ENCODE measurements at places on chromosomes 7 and 10.

GRCh38 chr7:5528815-5529442, 105.3 kb upstream of the TNRC18 start:
- DNase-seq, result no peak

DNA sequence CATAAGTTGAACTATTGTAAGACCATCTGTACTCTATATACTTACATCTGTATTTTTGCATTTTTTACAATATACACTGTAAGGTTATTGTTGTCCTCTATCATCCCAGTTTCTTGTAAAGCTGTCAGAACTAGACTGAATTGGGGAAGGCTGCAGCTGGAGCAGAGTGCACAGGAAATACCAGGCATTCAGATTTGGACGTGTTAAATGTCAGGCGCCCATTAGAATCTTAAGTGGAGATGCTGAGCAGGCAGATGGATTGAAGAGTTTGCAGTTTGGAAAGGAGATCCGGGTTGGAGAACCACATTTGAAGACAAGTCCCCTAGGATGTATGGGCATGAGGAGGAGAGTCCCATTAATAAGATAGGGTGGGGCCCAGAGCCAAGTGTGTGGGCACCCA, 40.4 kb downstream of the MTURN start:
- DNase-seq, result no peak

DNA sequence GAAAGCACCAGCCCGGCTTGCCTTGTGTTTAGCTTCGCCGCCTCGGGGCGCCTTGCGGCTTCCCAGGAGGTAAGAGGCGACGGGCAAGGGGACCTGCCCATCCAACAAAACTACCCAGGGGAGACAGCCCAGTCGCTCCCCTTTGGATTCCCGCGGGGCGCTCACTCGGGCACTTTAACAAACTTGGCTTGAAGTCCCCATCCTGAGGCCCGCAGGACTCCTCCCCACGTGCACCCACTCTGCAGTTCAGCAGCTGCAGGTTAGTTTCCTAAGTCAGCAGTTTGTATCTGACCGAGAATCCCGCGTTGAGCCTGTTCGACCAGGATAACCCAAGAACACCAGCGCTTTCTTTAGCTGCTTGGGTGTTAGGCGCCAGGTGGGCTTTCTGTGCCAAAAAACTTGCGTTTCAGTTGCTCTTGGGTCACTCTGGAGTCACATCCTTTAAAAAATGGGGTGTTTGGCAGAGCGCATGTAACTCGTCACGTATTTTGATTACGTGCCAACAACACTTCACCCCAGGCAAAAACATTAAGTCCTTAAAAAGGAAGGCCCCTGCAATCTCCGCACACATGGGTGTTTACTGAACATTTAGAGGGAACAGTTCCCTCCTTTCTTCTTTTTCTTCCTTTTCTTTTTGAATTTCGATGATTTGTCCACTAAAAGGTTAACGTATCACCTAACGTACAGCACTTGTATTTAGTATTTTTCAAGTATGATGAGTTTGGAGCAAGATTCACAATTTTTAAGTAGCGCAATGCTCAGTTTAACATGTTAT, 876 bp downstream of the DNAH11 start:
- DNase-seq, result no peak

GRCh38 chr10:101848408-101848807, 4.8 kb upstream of the KCNIP2 start:
- no peak for DNase-seq

DNA sequence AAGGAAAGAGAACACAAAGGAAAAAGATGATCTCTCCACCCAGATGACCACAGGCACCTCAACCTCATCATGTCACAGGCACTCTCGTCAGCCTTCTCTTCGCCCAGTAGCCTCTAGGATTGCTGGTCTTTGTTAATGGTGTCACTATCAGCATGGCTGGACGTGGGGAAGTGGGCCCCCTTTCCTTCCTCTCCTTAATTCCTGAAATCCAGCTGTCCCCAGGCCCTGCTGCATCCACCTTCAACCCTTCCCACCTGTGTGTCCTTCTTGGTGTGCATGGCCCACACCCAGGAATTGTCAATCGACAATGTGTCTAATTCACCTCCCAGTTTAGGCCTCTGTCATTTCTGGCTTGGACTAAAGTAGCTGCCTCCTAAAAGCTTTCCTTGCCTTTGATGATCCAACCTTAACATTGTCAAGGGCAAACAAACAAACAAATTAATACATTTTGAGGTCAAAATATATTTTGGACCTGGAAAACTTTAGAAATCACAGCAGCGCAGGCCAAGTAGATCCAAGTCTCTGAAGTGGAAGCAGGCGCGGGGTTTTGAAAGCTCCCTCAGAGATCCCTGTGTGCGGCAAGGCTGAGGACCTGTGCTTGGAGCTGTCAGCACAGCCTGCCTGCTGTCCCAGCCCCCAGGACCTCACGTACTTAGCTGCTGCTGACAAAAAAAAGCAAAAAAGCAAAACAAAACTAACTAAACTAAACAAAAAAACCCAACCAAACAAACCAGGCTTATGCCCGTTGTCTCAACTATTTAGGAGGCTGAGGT, 193.3 kb upstream of the LYZL2 start:
- DNase-seq, result no peak

DNA sequence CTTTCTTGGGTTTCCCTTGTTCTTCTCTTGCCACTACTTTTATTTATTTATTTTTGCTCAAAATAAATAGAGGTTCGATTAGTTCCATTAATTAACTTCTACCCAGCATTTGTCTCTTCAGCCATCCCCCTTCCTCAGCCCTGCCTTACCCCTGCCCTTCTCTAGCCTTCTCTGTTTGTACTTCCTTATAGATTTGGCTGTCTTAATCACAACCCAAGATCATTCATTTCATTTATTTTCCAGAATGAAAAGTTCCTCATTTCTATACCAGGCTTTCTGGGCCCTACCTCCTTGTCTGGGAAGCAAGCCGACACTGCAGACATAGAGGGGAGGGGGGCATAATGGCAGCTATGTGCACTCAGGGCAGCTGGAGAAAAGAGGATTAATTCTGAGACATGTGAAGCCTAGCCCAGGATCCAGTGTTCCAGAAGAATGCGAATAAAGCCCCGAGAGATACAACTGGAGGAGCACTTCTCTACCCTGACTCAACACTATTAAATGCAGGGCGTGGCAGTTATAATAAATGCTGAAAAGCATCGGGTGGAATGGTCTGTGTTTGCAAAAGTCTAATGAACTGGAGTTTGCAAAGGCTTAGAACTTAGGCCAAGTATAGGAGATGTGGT, 6.4 kb upstream of the PDCD4 start:
- no peak for DNase-seq

DNA sequence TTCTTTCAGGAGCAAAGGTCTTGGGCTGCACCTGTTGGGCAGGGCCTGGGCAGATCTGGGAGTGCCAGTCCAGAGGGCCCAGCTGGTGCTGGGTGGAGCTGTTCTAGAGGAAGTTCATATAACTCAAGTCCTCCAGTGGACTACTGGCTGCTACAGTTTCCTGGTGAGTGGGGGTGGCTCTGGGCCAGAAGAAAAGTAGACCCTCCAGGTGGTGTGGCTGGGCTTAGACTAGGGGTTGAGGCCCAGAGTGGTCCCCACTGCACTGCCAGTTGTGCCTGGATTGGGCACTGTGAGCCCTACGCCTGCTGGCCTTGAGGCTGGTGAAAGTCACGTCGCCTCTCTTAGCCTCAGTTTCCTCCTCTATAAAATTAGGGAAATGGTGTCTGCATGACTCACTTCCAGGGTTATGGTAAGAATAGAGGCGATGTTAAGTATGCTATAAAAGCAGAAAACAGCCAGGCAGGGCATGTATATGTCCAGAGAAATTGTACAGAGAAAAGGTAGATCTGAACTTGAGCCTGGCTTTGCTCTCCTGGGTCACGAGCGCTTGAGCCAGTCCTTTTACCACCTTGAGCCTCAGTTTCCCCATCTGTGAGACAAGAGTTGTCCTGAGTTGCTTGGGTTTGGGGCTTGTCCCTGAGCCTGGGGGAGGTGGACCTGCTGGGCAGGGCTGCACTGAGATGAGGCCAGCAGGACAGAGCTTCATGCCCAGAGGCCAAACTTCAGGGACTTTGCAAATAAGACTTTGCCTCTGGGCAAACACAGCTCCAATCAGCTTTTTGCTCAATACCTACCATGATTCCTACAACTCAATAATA, 3.8 kb upstream of the CLDN3 start:
- DNase-seq, result no peak

DNA sequence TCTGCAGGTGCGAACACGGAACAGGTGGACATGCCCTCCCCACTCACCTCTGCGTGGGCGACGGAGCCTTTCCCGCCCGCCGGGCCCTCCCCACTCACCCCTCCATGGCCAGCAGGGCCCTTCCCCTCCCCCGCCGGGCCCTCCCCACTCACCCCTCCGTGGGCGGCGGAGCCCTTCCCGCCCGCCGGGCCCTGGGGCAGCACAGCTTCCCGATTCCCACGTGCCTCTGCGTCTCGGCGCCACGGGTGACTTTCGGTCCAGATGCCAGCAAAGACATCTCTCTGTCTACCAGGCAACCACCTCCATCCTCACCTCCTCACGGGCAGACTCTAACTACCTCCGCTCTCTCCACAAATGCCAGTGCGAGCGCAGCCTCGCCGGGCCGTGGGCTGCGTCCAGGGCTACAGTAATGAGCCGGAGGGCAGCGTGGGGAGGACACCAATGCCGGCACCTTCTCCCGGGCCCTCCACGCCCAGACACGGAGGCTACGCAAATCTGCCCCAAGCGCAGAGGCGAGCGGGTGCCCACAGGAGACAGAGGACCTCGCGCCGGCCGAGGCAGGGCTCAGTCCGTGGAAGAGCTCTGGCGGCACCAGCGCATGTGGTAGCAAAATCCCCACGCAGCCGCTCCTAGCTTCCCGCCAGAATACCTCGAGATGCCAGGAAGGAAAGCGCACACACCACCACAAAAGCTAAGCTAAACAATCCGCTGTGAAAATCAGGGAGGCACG, 21.8 kb downstream of the GPER1 start:
- no peak for DNase-seq

DNA sequence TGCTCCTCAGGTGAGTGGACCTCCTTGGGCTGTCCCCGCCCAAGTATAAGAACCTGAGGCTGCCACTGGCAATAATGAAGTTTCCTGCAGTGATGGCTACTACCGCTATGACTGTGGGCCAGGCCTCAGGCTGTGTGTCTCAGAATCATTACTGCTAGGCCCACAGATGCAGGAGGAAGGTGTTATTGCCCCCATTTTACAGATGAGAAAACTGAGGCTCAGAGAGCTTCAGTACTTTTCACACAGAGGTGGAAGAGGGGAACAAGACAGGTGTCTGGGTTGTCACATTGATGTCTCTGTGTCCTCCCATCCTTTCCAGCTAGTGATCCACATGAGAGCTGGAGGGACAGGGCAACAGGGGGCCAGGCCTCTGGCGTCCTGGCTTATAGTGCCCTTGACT, 155.2 kb downstream of the CDH23 start:
- DNase-seq, result no peak

DNA sequence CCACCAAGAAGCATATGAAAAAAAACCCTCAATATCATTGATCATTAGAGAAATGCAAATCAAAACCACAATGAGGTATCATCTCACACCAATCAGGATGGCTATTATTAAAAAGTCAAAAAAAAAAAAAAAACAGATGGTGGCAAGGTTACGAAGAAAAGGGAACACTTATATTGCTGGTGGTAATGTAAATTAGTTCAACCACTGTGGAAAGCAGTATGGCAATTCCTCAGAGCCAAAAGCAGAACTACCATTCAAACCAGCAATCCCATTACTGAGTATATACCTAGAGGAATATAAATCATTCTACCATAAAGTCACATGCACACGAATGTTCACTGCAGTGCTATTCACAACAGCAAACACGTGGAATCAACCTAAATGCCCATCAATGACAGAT, 46.0 kb downstream of the CNOT4 start:
- no peak for DNase-seq

- DNase-seq, result no peak
Measured at GRCh38 chr10:76766682-76767081, 870.9 kb downstream of the KCNMA1 start.

- DNase-seq, result no peak
Measured at GRCh38 chr7:128097211-128097731, 66.0 kb upstream of the LRRC4 start.

GRCh38 chr10:132806110-132806509, 20.2 kb upstream of the NKX6-2 start:
- DNase-seq, result no peak

GRCh38 chr10:22605168-22605567, 109.2 kb downstream of the PIP4K2A start:
- no peak for DNase-seq

DNA sequence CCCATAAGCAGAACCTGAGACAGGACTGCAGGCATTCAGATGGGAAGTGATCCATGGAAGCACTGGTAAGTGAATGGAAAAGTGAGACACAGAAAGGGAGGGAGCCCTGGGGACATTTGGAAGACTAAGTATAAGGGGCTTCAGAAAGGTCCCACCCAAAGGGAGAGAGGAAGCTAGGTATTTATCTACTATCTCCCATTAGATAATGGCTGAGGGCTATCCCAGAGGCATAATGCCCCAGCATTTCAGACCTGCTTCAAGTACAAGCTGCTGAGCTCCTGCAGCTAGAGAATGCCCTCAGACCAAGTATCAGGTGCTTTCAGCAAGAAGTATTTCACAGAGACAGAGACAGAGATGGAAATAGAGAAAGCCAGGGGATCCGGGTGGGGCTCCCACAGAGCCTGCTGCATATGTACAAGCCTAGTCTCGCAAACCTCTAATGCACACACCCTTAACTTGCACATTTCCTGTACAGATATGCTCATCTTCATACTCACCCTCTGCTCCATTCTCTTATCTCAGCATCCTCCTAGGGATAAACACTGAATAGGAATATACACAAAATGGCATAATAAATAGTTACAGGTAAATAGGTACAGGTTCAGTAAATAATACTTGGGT, 20.2 kb downstream of the KDM7A start:
- DNase-seq, result no peak

DNA sequence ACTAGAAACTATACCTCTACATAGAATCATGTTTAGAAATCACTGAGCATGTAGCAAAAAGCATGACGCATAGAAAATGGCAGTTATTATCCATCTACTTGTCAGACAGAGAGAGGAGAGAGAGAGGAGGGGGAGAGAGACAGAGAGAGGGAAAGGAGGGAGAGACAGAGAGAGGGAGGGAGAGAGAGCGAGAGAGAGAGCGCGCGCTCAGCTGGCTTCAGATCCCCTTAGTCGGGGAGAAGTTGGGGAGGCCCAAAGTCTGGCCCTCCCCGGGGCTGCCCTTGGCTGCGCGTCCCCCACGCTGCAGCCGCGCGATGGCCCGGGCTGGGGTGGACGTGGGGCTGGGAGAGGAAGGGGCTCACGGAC, 37.0 kb downstream of the CNPY1 start:
- DNase-seq, result no peak

- DNase-seq, result no peak
Measured at GRCh38 chr7:152366662-152367061, 69.1 kb downstream of the KMT2C start.

All from stimulated activated CD8-positive, alpha-beta memory T cell treated with anti-CD3 and anti-CD28 coated beads, Interleukin-15, amount 100 ng/mL, for 4 hours (primary cell).